Choroid plexus epithelial cell (primary cell): ENCODE measurements at places on chromosomes 2 and 18.

DNA sequence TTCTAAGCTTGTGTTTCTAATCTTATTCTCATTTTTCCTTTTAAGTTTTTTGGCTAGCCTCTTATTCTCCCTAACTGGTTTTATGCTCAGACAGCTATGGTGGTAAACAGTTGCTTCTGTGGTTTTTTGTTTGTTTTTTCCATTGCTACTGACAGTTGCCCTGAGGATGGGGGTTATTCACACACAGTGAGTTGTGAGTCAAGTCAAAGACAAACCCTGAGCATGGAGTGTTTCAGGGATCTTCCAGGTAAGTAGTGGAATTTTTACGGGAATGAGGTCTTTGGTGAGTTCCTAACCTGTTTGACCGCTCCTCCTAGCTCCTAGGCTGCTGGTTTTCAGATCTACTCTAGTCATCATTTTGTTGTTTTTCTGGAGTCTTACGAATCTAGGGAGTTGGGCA lies 162.8 kb downstream of the ZNF407 start:
- no peak for DNase-seq

DNA sequence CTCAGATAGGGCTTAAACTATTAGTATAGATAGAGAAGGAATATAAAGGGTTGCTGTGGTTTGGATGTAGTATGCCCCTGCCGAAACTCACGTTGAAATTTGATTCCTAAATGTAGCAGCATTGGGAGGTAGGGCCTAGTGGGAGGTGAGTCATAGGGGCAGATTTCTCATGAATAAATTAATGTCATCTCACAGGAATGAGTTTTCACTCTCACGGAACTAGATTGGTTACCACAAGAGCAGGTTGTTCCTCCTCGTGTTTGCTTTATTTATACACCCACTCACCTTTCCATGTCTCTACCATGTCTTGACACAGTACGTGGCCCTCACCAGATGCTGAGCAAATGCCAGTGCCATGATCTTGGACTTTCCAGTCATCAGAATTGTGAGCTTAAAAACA lies 218.2 kb downstream of the RBM43 start:
- DNase-seq = peak; percentile 84

DNA sequence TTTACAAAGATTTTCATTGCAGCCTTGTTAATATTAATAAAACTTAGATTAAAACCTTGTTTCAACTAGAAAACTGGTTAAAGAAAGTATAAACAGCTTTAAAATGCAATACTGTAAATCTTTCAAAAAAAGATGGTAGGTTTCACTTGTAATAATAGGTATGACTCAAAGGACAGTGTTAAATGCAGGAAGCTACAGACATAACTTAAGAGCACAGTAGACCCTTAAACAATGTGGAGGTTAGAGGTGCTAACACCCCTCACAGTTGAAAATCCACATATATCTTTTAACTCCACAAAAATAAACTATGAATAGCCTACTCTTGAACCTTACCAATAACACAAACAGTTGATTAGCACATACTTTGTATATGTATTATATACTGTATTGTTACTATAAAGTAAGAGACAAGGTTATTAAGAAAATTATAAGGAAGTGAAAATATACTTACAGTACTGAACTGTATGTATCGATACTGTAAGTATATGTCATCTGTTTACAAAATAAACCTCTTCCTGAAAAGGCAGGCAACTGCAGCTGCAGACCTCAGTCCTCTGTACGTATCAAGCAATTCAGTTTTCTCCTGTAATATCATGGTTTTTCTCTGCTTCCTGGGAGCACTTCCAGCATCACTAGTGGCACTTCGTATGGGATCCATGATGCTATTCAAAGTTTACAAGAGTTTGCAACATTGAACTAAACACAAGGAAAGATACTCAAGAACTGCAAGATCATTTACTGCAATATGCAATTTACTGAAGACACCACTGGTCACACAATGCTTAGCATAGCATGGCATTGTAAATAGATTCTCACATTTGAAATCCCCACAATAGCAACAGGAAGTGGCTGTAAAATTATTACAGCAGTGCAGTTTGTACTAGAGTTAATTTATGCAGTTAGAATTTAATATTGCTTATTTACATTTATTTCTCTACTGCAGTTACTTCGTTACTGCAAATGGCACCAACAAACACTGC lies 610.5 kb upstream of the LRRTM4 start:
- DNase-seq = no peak

- no peak for DNase-seq
Observed at GRCh38 chr18:13242797-13243196, 24.2 kb downstream of the LDLRAD4 start.

DNA sequence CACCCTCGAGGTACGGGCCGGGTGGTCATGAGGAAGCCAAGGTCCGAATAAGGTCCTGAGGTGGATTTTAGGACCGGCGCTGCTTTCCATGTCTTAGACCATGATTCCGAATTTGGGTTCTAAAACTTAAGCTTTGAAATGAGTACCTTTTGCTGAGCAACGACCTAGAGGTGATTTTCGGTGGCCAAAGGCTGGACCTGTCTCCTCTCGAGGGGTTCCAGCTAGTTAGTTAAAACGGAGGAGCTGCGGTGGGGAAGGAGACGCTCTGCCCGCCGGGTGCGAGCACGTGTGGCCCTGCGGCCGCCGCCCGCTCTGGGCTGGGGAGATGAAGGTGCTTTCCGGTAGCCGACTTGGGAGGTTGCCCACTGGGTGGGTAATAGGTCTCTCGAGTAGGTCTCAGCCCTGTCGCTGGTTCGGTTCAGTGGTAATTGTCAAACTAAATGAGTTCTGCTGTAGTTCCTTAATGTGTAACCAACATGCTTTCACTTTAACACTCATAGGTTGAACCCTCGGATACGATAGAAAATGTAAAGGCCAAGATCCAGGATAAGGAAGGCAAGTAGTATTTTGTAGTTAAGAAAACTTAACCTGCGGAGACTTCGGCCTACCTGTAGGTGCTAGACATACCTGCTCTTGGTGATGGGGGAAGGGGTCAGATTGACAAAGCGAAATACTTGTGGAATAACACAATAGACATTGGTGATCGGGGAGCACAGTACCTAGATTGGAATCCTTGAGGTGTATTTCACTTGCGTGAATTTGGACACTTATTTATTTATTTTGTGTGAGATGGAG lies 572 bp downstream of the RPS27A start:
- peak; percentile 51 for DNase-seq

DNA sequence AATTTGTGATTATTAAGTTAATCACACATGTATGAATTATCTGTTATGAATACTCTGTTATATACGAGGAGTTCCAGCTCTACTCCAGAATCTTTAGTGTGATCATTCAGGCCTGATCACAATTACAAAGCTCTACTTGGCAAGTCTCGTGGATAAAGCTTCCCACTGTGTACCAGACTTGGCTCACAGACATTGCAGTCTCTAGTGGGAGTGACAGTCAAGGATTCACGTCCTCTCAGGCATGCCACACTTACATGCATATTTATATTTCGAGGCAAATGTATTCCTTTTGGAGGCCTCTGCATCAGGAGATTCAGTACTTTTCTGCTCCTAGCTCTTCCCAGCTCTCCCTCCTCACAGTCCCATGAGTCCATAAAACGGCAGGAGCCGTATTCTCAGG lies 403.4 kb upstream of the CDH7 start:
- DNase-seq = no peak

DNA sequence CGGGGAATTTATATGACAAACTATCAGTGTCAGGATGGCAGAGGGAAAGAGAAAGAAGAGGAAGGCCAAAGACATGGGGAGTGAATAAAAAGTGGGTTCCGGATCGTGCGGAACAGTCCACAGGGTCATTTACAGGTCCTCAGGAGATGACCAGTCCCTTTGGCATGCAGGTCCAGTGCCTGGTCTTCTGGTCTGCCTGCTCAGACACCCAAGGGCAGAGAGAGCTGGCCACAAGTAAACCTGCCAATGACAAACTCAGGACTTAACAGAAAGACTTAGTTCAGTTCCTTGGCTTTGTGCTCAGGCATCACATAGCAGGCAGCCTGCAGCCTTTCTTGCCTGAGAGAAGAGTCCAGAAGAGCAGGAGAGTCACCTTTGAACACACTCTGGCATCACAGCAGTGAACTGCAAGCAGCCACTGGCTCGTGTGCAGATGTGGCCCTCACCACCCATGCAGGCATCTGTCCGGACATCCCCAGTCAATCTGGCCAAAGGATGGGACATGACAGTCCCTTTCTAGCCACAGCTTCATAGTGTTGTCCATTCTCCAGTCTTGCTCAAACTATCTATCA lies 14.0 kb downstream of the TMEM127 start:
- DNase-seq = peak; percentile 94

GRCh38 chr2:174334781-174335251 lies at the start of gene SP9:
Gene SP9 (plus strand): TSS chr2:174334954. CDS start chr2:174335093, 139 bp downstream.
- DNase-seq = no peak

- no peak for DNase-seq
Observed at GRCh38 chr2:144229296-144229695, 290.6 kb downstream of the ZEB2 start.

- no peak for DNase-seq
Observed at GRCh38 chr2:123495241-123495640, 529.8 kb upstream of the CNTNAP5 start.

GRCh38 chr2:125073440-125073839 lies 1048.4 kb downstream of the CNTNAP5 start:
- no peak for DNase-seq

DNA sequence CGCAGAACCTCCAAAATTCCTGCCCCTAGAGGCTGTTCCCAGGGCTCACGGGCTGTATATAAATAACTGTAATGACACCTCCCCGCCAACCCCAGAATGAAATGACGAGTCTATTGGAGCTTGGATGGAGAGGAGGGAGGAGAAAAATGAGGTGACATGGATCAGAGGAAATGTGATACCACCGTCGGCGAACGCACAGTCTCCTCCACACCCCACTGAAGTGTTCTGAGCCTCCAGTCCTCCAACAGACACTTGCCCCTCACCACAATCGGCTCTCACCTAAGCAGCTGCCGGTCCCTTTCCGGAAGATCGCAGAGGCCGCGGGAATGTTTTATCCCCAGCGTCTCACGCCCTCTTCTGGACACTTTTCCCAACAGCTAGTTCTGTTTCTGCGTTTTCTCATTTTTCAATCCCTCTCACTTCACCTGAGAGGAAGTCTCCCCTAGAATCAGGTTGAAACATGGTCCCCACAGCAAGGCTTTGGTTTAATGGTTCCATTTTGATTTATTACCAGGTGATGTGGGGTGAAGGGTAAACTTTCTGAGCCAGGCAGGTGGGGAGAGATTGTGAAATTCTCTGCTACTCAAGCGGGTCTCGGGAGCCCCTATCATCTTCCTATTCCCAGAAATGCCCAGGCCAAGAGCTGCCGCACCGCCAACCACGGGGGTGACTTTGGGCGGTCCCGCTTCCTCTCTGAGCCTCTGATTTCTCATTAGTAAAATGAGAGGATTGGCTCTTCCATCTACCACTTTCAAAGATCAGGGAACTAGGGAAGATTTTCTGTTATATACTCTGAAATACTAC lies 9.1 kb upstream of the MYO5B start:
- peak; percentile 64 for DNase-seq

GRCh38 chr2:119947535-119947934 lies 65.3 kb upstream of the EPB41L5 start:
- DNase-seq = peak; percentile 9

GRCh38 chr2:9297156-9297555 lies 90.5 kb downstream of the ASAP2 start:
- DNase-seq = no peak

GRCh38 chr18:12066910-12067511 lies 26.6 kb upstream of the ANKRD62 start:
- no peak for DNase-seq

DNA sequence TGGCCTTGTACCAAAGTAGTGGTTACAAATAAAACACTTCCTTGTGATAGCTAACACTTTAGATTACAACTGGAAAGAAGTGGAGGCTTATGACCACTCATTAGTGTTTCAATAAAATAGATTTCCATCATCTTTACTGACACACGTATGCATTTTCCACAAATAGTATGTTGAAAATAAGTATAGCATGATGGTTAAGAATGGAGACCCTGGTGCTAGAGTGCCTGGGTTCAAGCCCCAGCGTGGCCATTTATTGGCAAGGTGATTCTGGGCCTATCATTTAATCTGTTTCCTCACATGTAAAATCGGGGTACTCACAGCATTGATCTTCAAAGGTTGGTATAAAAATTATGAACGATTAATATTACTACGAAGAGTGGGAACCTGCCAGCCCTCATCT lies 54.5 kb downstream of the RAPH1 start:
- DNase-seq = no peak

- peak; percentile 87 for DNase-seq
Observed at GRCh38 chr2:19176977-19177376, 181.4 kb downstream of the OSR1 start.

DNA sequence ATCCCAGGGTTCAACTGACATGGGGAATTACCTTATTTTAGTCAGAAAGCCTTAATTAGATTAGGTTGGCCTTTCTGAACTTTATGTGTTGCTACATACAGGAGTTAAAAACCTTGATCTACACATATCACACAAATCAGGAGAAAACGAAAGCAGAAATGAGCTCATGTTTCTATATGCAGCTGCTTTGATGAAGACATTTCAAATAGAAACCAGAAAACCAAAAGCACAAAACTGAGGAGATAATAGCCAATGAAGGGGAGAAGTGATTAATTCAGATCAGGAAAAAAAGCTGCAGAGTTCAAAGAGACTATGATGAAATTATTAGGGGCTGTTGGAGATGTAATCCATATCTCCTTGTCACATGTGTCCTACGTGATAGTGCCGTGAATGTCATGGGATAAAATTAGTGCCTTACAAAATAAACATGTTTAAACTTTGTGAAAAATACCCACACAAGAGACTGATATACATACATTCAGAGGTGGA lies 255.0 kb downstream of the CAMKMT start:
- DNase-seq = peak; percentile 13

- no peak for DNase-seq
Observed at GRCh38 chr2:86371527-86371926, 34.1 kb upstream of the REEP1 start.

DNA sequence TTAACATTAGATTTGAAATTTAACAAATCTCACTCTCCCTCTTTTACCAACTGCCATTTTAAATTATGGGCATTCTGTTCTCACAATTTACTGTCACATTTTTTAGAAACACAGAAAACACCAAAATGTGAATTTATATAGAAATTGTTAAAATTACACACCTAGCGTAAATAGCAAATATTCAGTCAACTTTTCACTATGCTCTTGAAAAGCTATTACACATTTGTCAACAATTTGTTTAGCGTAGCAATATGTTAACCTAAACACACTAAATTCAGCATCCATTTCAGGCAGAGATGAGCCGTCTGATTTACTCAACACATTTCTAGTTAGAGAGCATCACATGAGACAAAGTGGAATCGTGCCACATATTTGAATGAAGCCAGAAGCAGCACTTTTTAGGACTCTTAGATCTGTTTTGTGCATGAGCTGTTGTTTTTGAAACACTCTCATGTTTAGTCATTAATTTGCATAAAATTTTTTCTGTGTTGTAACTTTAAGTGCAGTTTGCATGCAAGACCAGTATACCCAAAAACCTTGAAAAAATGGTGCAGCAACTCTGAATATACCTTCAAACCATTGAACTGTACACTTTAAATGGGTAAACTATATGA lies 8.2 kb downstream of the TTC32 start:
- no peak for DNase-seq

DNA sequence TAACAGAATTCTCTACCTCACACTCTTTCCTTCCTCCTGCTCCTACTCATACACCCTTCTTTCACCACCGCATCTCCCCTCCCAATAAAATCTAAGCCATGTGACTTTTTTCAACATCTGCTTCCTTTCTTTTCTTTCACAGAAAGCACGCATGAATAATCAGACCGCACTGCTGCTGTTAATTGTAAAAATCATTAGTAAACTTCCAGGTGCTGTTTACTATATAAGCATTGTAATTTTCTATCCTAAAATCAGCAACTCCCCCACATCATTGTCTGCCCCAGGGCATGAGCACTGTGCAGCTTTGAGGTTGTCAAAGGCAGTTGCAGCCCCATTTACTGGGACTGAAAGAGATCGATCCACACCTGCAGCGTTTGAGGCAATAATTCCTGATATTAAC lies 782.6 kb upstream of the ID2 start:
- no peak for DNase-seq
